ENCODE measurements at places on chromosomes 2 and 18. TPM values are rescaled to one million over a fixed set of nuclear protein-coding genes. Genes with fewer than 3 reads are reported as not detected.

LIPG gene
- 0.36 TPM for total RNA-seq

CFAP53 gene
- 4.7 TPM for total RNA-seq

ALKAL2 gene
- total RNA-seq, result 2.6 TPM

PHOSPHO2 gene
- 17.4 TPM for total RNA-seq

ATP6V1B1 gene
- 1.2 TPM for total RNA-seq

DNA sequence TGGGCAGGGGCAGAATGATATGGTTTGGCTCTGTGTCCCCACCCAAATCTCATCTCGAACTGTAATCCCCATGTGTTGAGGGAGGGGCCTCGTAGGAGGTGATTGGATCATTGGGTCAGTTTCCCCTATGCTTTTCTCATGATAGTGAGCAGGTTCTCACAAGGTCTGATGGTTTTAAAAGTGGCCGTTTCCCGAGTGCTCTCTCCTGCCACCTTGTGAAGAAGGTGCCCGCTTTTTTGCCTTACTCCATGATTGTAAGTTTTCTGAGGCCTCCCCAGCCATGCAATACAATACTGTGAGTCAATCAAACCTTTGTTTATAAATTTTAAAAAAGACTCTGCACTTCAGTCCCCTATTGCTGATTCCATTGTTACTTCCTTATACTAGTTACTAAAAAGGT, 82.9 kb upstream of the CDKL4 start:
- H3K27ac ChIP-seq, result no peak overlapping the region
- DNase-seq, result no peak
- H3K4me3 ChIP-seq, result no peak overlapping the region
- no peaks in the 10 kb centered on the region for H3K4me1 ChIP-seq
- H3K36me3 ChIP-seq, result no peaks in the 10 kb centered on the region

DNA sequence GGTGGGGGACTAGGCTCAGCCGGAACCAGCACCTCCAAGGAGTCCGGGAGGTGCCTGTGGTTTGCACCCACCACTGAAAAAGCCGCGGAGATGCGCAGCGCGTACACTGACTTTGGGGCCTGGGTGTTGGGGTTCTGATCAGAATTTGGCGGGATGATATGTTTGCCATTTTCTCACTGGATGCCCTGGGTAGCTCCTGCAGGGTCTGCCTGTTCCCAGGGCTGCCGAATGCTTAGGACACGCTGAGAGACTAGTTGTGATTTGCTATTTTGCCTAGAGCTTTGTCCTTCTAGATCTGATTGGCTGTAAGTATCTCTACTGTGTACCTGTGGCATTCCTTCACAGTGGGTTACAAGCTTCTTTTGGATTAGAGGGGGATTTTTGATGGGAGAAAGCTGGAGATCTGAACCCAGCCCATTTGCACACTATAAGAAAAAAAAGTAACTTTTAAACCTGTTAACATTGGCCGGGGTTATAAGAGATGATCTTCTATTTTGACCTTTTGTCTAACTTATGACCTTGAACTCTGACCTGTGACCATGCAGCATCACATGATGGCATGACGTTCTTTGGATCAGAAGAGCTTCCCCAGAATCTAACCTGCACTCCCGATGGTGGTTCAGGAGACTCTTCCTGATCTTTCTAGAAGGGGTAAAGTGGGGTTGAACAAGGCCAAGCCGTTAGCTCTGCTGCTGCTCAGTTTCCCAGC, 1.6 kb downstream of the KCNE4 start:
- peak overlapping the region; percentile 61 for H3K27ac ChIP-seq
- H3K27me3 ChIP-seq, result no peaks in the 10 kb centered on the region
- no peaks in the 10 kb centered on the region for H3K36me3 ChIP-seq

DNA sequence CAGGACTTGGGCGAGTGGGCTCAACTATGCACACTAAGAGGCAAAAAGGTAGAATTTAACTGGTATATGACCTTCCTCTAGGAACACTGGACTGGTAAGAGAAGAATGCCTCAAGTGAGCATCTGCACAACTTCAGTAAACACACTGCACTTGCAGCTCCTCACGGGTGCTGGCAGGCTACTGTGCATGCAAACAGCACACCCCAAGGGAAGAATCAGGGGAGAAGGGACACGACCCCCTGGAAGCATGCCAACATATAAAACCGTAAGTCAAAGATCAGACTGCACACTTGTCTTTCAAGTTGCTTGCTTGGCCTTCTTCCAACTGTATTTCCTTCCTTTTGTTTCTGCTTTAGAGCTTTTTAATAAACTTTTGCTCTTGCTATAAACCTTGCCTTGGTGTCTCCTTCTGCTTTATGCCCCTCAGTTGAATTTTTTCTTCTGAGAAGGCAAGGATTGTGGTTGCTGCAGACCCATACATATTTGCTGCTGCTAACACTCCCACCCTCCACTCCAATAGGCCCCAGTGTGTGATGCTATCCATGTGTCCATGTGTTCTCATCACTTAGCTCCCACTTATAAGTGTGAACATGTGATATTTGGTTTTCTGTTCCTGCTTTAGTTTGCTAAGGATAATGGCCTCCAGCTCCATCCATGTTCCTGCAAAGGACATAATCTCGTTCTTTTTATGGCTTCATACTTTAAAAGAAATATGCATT, 263.7 kb upstream of the SPOPL start:
- no peaks in the 10 kb centered on the region for H3K4me1 ChIP-seq
- no peak for DNase-seq
- no peak overlapping the region for H3K27ac ChIP-seq
- H3K27me3 ChIP-seq, result no peaks in the 10 kb centered on the region
- H3K36me3 ChIP-seq, result no peaks in the 10 kb centered on the region
- H3K4me3 ChIP-seq, result no peak overlapping the region

DNA sequence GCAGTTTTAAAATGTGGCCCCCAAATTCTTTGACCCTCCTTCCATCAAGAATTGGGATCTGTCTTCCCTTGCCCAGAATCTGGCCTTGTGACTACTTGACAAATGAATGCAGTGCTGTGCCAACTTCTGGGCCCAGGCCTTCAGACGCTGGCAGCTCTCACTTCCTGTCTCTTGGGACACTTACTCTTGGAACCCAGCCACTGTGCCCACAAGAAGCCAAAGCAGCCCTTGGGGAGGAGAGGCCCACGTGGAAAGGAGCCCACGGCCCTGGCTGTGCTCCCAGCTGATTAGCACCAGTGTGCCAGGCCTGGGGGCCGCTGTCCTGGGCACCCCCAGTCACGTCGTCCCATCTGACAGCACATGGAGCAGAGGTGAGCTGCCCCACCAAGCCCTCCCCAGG, 56.6 kb downstream of the RPL37A start:
- peak overlapping the region; percentile 34 for H3K27ac ChIP-seq
- peaks cover 24% of the 10 kb centered on the region for H3K4me1 ChIP-seq
- H3K27me3 ChIP-seq, result no peaks in the 10 kb centered on the region
- H3K36me3 ChIP-seq, result no peaks in the 10 kb centered on the region

DNA sequence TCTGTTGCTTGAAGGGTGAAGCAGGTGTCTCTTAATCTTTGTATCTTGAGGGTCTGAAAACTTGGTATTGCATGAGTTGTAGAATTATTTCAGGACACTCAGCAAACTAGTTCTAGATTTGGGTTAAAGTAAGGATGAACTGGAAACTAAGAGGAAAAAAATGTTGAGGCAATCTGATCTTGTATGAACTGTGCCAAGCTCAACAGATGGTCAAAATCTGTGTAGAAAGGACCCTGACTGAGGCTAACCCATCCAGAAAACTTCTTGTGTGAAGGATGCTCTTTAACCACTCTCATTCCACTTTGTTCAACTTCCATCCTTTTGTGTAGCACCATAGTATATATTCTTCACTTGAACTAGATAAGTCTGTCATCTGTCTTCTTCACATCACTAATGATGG, 861.7 kb downstream of the SLC4A3 start:
- H3K27ac ChIP-seq, result no peak overlapping the region
- no peak for DNase-seq
- H3K36me3 ChIP-seq, result no peaks in the 10 kb centered on the region
- H3K27me3 ChIP-seq, result no peaks in the 10 kb centered on the region
- H3K4me1 ChIP-seq, result no peaks in the 10 kb centered on the region
- no peak overlapping the region for H3K4me3 ChIP-seq

- H3K4me3 ChIP-seq, result no peak overlapping the region
- H3K27ac ChIP-seq, result no peak overlapping the region
- no peaks in the 10 kb centered on the region for H3K36me3 ChIP-seq
- H3K4me1 ChIP-seq, result no peaks in the 10 kb centered on the region
- no peak for DNase-seq
- H3K27me3 ChIP-seq, result no peaks in the 10 kb centered on the region
Measured at GRCh38 chr2:227881866-227882517, 10.6 kb downstream of the DAW1 start.

- no peaks in the 10 kb centered on the region for H3K27me3 ChIP-seq
- no peaks in the 10 kb centered on the region for H3K4me1 ChIP-seq
- no peak overlapping the region for H3K4me3 ChIP-seq
- DNase-seq, result no peak
- H3K27ac ChIP-seq, result no peak overlapping the region
Measured at GRCh38 chr2:199627417-199627816, 169.7 kb upstream of the SATB2 start.

GRCh38 chr2:119252186-119253113, 28.8 kb downstream of the STEAP3 start:
- no peak overlapping the region for H3K4me3 ChIP-seq
- no peaks in the 10 kb centered on the region for H3K27me3 ChIP-seq
- no peak for DNase-seq
- no peaks in the 10 kb centered on the region for H3K4me1 ChIP-seq
- H3K36me3 ChIP-seq, result no peaks in the 10 kb centered on the region
